Activated CD4-positive, alpha-beta T cell treated with anti-CD3 and anti-CD28 coated beads for 36 hours (primary cell): ENCODE measurements at places on chromosomes 3 and 15. TPM values are rescaled to one million over a fixed set of nuclear protein-coding genes. Genes with fewer than 3 reads are reported as not detected.

The MEX3B gene
- 1.2 TPM for total RNA-seq

- no peaks in the 10 kb centered on the region for H3K36me3 ChIP-seq
- no peaks in the 10 kb centered on the region for H3K4me1 ChIP-seq
- H3K27ac ChIP-seq = no peak overlapping the region
- no peak overlapping the region for H3K4me3 ChIP-seq
- DNase-seq = no peak
- no peaks in the 10 kb centered on the region for H3K27me3 ChIP-seq
Observed at GRCh38 chr15:35427091-35427490, 118.9 kb downstream of the DPH6 start.

GRCh38 chr3:153158961-153159735, 2.9 kb upstream of the RAP2B start:
- no peak for DNase-seq
- peaks cover 7% of the 10 kb centered on the region for H3K36me3 ChIP-seq
- H3K4me3 ChIP-seq = no peak overlapping the region
- H3K4me1 ChIP-seq = peaks cover 11% of the 10 kb centered on the region

- peaks cover 44% of the 10 kb centered on the region for H3K36me3 ChIP-seq
- peak overlapping the region; percentile 95 for H3K27ac ChIP-seq
- H3K4me1 ChIP-seq = peaks cover 57% of the 10 kb centered on the region
- peak; percentile 76 for DNase-seq
- H3K27me3 ChIP-seq = no peaks in the 10 kb centered on the region
- peak overlapping the region; percentile 72 for H3K4me3 ChIP-seq
Observed at GRCh38 chr15:45637552-45638033, 2.8 kb downstream of the SQOR start.

DNA sequence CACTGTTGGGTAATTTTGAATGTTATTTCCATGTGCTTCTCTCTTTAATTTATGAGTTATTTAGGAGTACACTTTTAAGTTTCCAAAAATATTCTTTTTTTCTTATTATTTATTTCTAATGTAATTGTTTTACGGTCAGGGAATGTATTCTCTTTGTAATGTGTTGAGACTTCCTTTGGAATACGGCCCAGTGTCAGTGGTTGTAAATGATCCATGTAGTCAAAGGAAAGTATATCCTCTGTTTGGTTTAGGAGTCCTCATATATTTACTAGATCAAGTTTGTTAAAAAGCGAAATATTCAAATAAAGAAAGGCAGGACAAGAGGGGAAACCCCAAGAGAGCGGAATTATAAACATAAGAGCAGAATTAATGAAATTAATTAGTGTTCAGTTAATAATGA, 49.0 kb upstream of the ADGRG7 start:
- no peak overlapping the region for H3K27ac ChIP-seq
- no peaks in the 10 kb centered on the region for H3K36me3 ChIP-seq
- no peaks in the 10 kb centered on the region for H3K27me3 ChIP-seq
- no peak overlapping the region for H3K4me3 ChIP-seq
- DNase-seq = no peak

DNA sequence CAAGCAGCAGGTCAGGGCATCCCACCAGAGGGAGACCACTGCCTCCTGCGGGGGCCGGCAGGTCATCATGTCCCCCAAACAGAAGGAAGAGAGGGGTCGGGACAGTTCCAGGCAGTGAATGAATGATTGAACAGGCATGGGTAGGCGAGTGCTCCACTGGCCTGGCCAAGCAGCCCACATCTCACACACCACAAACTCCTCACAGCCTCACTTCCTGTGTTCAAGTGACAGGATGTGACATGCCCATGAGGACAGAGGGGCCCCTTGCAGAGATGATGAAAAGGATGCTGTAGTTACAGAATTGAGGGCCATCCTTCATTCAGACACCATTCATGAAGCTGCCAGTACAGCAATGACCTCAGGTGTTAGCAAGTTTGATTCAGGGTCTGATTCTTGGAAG, 3.7 kb downstream of the IQSEC1 start:
- peak overlapping the region; percentile 92 for H3K27ac ChIP-seq
- DNase-seq = peak; percentile 78
- H3K4me3 ChIP-seq = peak overlapping the region; percentile 33
- peaks cover 14% of the 10 kb centered on the region for H3K27me3 ChIP-seq
- no peaks in the 10 kb centered on the region for H3K36me3 ChIP-seq
- peaks cover 38% of the 10 kb centered on the region for H3K4me1 ChIP-seq

The GNAI2 gene
- 341 TPM for total RNA-seq

- peaks cover 7% of the 10 kb centered on the region for H3K36me3 ChIP-seq
- no peak for DNase-seq
- H3K4me3 ChIP-seq = no peak overlapping the region
- H3K27ac ChIP-seq = no peak overlapping the region
- no peaks in the 10 kb centered on the region for H3K27me3 ChIP-seq
Observed at GRCh38 chr3:44954962-44955361, 21.0 kb downstream of the ZDHHC3 start.

GRCh38 chr3:160607826-160608225, 42.5 kb upstream of the KPNA4 start:
- H3K4me1 ChIP-seq = no peaks in the 10 kb centered on the region
- DNase-seq = no peak
- H3K4me3 ChIP-seq = no peak overlapping the region
- peaks cover 9% of the 10 kb centered on the region for H3K27me3 ChIP-seq

The TMC3 gene
- not detected for total RNA-seq

The RPUSD2 gene
- 11.0 TPM for total RNA-seq

GRCh38 chr3:72177075-72178050, 392.4 kb upstream of the PROK2 start:
- H3K36me3 ChIP-seq = no peaks in the 10 kb centered on the region
- no peak overlapping the region for H3K27ac ChIP-seq
- no peak overlapping the region for H3K4me3 ChIP-seq

DNA sequence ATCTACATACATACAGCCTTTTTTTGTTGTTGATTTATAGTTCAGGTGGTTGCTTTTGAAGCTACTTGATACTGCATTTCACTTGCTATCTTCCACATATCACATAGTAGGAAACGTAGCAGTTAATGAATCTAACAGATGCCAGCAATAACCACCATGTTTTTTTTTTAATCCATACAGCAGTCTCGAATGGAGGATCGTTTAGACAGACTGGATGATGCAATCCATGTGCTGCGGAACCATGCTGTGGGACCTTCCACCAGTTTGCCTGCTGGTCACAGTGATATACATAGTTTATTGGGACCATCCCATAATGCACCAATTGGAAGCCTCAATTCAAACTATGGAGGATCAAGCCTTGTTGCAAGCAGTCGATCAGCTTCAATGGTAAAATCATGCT, 123.2 kb upstream of the CGNL1 start:
- peaks cover 13% of the 10 kb centered on the region for H3K36me3 ChIP-seq
- no peaks in the 10 kb centered on the region for H3K27me3 ChIP-seq
- no peaks in the 10 kb centered on the region for H3K4me1 ChIP-seq
- no peak overlapping the region for H3K27ac ChIP-seq
- no peak for DNase-seq

The SI gene
- not detected for total RNA-seq

- DNase-seq = no peak
- H3K36me3 ChIP-seq = no peaks in the 10 kb centered on the region
- no peak overlapping the region for H3K4me3 ChIP-seq
- no peaks in the 10 kb centered on the region for H3K4me1 ChIP-seq
- H3K27me3 ChIP-seq = no peaks in the 10 kb centered on the region
Observed at GRCh38 chr3:4045756-4046155, 246.5 kb downstream of the LRRN1 start.

DNA sequence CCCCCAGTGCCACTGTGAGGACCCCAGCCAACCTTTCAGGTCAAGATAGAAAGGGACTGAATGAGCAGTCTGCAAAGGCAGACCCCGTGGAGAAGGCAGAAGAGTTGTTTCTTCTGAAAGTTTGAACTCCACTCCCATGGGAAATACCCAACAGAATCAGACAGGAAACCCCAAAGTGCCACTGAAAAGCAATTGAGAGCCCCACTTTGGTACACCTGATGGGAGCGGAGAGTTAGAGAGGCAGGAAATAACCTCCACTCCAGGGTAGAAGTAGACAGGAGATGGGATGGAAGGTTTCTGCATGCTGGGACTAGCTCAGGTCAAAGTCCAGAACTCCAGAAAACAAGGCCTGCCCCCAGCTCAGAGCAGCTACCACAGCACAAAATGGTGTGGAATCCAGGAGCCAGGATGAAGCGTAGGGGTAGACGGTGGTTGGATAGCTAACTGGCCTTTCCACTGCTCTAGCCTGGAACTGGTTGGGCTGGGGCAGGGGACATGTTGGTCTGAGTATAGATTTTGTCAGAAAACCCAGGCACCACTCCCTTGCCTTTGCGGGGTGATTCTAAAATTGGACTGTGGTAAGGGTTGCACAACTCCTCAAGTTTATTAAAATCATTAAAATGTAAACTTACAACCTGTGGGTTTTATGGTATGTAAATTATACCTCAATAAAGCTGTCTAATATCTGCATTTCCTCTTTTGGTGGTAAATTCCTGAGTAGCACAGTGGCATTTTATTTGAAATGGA, 1.9 kb upstream of the RAB43 start:
- peaks cover 19% of the 10 kb centered on the region for H3K36me3 ChIP-seq
- no peaks in the 10 kb centered on the region for H3K27me3 ChIP-seq
- peak overlapping the region; percentile 33 for H3K27ac ChIP-seq
- H3K4me1 ChIP-seq = peaks cover 18% of the 10 kb centered on the region
- DNase-seq = no peak

GRCh38 chr3:127091376-127091775, 101.6 kb upstream of the PRR23E start:
- H3K4me1 ChIP-seq = no peaks in the 10 kb centered on the region
- H3K4me3 ChIP-seq = no peak overlapping the region
- no peak for DNase-seq

The CLDN16 gene
- not detected for total RNA-seq

DNA sequence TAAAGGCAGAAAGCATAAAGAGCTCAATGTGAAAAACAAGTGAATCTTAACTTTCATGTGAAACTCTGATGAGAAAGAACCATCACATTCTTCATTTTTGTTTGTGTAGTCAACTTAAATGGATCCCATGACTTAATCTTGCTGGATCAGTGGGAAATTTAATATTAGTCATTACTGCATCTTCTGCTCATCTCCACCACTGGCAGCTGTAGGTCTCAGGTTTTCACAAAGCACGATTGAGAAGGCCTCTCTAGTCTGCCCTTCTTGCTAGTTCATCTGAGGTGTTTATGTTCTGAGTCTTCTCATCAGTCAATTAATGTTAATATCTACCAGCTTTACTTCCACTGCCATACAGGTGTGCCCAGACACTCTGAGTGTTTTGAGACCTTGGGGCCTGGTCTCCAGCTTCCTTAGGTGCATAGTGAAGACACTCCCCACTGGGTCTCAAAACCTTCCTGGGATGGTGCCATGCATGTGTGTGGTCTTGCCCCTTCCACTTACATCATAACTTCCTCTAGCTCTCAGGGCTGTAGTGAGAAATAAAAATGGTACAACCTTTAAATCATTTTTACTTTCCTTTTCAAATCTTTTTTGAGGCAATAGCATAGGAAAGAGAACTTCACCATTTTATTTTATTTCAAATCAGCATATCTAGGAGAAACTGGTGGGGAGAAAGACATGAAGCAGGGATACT, 421.6 kb upstream of the CBLB start:
- no peaks in the 10 kb centered on the region for H3K27me3 ChIP-seq
- no peaks in the 10 kb centered on the region for H3K36me3 ChIP-seq
- peaks cover 8% of the 10 kb centered on the region for H3K4me1 ChIP-seq
- no peak for DNase-seq
- H3K27ac ChIP-seq = no peak overlapping the region

The PLIN1 gene
- 0.39 TPM for total RNA-seq

DNA sequence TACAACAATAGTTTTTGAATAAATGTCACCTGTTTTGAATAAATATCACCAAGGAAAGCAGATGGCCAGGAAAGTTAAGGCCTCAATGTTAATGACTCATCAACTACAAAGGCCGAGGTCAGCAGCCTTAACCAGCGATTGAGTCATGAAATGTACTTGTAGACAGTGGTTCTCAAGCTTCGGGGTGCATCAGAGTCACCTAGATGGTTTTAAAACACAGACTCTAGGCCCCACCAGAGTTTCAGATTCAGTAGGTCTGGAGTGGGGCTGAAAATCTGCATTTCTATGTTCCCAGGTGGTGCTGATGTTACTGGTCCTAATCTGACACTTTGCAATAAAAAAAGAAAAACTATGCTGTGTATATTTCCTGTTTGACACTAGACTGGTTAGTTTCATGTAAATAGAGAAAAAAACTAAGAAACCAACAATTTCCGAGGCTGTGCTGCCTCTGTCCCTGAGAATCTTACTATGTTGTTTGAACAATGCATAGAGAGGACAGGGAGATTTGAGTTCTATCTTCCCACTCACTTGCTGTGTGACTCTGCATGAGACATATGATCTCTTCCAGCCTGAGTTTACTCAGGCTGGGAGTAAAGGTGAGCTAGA, 9.8 kb downstream of the RAB27A start:
- peak; percentile 73 for DNase-seq
- H3K36me3 ChIP-seq = peaks cover 47% of the 10 kb centered on the region
- H3K27ac ChIP-seq = peak overlapping the region; percentile 95
- peak overlapping the region; percentile 45 for H3K4me3 ChIP-seq
- no peaks in the 10 kb centered on the region for H3K27me3 ChIP-seq

The LEO1 gene
- 31.4 TPM for total RNA-seq

GRCh38 chr3:122893282-122893681, 98.4 kb downstream of the SLC49A4 start:
- no peaks in the 10 kb centered on the region for H3K36me3 ChIP-seq
- no peak overlapping the region for H3K4me3 ChIP-seq
- no peaks in the 10 kb centered on the region for H3K27me3 ChIP-seq
- peaks cover 14% of the 10 kb centered on the region for H3K4me1 ChIP-seq

- H3K4me1 ChIP-seq = no peaks in the 10 kb centered on the region
- no peak for DNase-seq
- H3K36me3 ChIP-seq = no peaks in the 10 kb centered on the region
- H3K27me3 ChIP-seq = no peaks in the 10 kb centered on the region
- no peak overlapping the region for H3K27ac ChIP-seq
Observed at GRCh38 chr3:164748626-164749025, 329.7 kb downstream of the SI start.

DNA sequence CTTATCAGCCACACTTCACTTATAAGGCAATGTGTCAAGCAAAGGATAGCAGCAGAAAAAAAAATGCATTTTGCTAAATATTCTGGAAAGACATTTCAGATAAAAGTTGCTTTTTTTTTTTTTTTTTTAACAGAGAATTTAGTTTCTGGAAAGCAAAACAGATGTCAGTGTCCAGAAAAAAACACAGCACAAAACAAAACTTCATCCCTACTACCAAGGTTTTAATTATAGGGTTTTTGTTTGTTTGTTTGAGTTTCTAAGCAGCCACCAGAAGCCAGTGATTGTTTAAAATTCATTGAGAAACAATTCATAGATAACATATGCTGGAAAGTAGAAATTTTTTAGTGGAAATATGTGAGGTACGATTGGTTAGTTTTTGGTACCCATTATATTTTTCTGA, 1202.7 kb downstream of the OTOL1 start:
- no peak overlapping the region for H3K4me3 ChIP-seq
- H3K4me1 ChIP-seq = no peaks in the 10 kb centered on the region
- no peak overlapping the region for H3K27ac ChIP-seq
- DNase-seq = no peak
- H3K27me3 ChIP-seq = no peaks in the 10 kb centered on the region

The GJD2 gene
- not detected for total RNA-seq

DNA sequence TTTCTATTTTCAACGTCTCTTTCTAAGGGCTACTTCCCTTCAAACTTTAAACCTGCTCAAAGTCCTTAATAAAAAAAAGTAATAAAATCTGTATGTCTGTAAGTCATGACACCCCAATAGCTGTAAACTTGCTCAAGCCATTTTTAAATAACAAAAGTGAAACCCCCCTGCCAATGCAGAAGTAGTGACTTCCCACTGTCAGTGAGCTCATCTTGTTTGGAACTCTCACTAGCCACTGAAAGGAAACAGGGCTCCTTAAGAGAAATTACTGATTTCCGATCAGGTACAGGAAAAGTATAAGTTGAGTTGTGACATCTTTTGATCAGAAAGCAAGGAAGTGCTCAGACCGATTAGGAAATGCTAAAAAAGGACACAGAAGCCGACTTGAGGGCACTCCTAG, 27.6 kb upstream of the GPR171 start:
- H3K27me3 ChIP-seq = no peaks in the 10 kb centered on the region
- no peak for DNase-seq
- H3K36me3 ChIP-seq = no peaks in the 10 kb centered on the region
- H3K27ac ChIP-seq = peak overlapping the region; percentile 69
